SW 1271 (cell line): ENCODE measurements at places on chromosomes 4 and X.

DNA sequence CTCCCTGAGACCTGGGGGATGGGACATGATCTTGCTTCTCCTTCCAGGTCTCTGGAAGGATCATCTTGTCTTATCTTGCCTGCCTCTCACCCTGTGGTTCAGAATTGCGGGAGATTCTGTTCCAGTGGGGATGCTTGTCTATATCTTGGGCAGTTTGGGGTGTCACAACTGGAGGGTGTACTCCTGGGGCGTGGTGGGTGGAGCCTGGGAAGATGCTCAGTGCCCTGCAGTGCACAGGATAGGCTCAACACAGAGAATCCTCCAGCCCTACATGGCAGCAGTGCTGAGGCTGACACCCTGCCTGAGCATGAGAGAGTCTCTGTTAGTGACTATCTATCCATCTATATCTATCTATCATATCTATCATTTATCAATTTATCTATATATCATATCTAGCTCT, 7.7 kb downstream of the P2RY8 start:
- no peak for DNase-seq

- DNase-seq, result no peak
Observed at GRCh38 chr4:12658146-12658545, 826.0 kb downstream of the RAB28 start.

- no peak for DNase-seq
Observed at GRCh38 chr4:28508636-28509035, 1648.0 kb downstream of the STIM2 start.

- DNase-seq, result no peak
Observed at GRCh38 chr4:24805067-24805466, 9.7 kb downstream of the SOD3 start.

DNA sequence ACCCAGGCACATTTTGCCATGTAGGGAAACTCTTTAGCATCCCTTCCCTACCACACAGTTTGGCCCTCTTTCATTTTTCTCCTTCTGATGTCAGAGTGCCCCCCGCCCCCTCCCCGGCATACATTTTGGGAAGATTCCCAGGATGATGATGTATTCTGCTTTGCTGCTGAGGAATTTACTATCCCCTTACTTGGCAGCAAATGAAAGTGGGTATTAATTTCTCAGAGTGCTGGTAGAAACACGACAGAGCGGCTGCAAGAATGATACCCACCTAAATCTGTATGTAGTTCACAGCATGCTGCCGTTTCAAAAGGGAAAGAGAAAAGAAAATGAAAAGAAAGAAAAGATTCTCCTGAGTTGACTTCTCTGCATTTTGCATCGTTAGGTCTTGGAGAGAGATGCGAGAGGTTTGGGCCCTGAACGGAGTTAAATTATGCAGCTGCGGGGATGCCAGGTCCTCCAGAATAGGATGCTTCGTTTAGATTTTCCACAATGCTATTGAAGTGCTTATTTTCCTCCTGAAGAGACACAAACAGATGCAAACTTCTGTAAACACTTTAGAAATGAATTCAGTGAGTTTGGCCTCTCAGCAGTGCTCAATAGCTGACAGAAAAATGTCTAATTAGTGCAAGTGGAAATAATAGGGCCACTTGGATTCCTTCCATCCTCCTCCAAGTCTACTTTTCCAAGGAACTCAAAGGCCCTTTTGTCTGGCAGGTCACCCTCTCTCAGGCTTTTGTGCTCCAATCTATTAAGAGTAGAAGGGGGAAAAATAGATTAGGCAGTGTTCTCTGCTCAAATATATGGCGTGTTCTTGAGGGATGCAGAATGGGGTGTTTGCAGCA, 106.2 kb downstream of the ALPK1 start:
- DNase-seq, result no peak

GRCh38 chr4:108166441-108167315, 2.1 kb downstream of the LEF1 start:
- no peak for DNase-seq

- DNase-seq, result no peak
Observed at GRCh38 chr4:61428950-61429349, 228.8 kb downstream of the ADGRL3 start.

- DNase-seq, result no peak
Observed at GRCh38 chr4:107299646-107300045, 263.5 kb upstream of the DKK2 start.

GRCh38 chr4:185520119-185520518, 15.2 kb downstream of the PDLIM3 start:
- DNase-seq, result no peak

DNA sequence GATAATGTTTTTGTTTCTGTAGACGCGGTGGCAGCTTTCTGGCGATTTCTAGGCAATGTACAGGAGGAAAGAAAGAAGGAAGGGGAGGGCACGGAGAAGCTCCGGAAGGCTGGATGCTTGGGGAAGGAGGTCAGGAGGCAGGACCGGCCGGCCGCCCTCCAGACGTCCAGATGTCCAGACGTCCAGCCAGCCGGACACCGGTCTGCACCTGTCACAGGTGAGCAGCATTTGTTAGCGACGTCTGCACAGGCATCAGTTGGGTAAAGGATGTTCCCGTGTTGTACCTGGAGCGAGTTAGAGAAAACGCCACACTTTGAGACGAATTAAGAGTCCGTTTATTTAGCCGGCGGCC, 90.0 kb upstream of the PPP2R3B start:
- no peak for DNase-seq

DNA sequence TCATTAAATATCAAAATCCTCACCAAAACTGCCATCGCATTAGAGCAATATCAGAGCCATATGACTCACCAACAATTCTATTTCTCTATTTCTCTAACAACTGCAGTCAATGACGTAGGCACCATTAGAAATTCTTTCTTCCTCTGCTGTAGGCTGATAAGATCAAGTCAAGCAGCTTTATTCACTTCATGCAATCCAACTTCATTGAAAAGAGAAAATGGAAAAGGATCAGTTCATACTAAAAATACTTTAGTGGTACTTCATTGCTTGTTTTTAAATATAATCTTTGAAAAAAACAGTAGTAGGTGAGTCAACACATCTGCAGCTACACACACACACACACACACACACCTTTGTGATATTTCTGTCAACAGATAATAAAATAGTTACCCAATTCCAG, 345.3 kb upstream of the TENM3 start:
- DNase-seq, result no peak

GRCh38 chrX:82703551-82703950, 804.5 kb upstream of the POU3F4 start:
- DNase-seq, result no peak

DNA sequence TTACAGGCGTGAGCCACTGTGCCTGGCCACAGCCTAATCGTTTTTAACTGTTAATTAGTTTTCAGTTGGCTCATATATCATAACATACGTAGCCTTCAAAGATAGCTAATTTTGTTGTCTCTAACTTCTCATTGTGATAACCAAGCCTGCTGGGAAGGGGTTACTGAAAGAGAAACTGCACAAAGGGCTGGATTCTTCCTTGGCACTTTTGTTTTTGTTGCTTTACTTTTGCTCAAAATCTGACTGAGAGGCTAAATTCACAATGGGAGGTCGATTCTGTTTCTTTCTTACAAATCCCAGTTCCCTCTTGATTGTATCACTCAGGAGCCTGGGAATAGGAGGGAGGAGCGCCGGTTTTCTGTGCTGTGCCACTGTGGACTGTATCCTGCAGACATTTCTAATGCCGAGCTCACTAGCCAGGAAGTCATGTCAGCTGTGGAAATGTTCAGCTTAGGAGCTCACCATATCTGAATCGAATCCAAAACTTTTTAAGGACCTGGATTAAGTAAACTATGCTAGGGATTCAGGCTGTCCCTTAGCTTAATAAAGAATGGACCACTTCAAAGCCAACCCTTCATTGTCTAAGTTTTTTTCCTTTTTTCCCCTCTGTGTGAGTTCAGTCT, 120.5 kb upstream of the FAT1 start:
- no peak for DNase-seq

DNA sequence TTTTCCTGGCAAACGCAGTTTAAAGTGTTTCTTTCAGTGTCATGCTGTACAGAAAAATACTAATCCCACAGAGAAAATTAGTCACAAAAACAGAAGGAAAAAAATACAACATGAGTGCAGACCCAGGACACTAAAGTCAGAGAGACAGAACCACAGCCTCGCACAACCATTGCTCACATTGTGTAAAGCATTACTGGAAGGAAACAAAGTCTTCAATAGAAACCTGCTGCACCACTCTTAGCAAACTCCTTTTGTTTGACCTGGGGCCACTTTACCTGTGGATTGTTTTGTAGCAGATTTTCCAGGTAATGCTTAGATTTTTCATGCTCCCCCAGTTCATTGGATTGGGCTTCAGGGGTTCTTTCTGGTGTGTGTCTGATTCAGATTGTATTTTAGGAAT, 131.8 kb upstream of the TMLHE start:
- DNase-seq, result no peak

GRCh38 chr4:118968813-118969212, 80.2 kb downstream of the SYNPO2 start:
- DNase-seq, result no peak

DNA sequence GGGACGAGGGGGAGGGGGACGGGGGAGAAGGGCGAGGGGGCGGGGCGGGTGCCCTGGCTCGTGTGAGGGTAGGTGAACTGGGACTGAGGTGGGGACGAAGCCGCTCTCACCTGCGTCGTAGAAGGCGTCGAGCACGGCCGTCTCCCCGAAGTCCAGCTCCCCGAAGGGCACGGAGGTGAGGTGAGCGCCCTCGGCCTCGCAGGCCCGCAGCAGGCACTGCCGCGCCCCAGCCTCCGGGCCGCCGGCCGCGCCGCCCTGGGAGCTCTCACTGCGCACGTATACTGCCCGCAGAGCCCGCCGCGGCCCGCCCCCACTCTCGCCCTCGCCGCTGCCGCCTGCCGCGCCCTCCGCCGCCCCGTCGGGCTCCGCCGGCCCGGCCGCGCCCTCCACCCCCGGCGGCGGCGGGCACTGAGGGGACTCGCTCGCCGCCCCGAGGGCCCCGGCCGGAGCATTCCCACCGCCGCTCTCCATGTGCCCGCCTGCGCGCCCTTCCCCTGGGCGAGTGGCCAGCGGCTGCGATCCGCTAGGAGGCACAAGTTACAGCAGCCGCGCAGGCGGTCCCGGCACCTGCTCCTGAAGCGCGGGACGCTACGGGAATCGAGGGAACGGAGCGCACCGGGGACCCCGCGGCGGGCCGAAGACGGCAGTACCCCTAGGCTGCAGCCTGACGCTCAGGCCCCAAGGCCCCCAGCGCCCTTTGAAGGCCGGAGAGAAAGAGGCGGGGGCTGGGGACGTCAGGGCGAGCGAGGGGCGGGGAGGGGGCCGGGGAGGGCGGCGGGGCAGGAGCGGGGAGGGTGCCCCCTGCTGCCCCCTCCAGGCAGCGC, at the start of gene MAP3K15:
TSS of gene MAP3K15 (minus strand) at position 718 of the 824 bp plus-strand sequence. CDS start at position 471, 247 bp downstream.
- no peak for DNase-seq
